Pons (tissue), 1 donor: ENCODE measurements at places on chromosomes 16 and 17.
A peak's percentile ranks its signal among the peaks of the same experiment; 100 is the strongest.

GRCh38 chr17:27793168-27793905 lies 7.0 kb downstream of the NOS2 start:
- DNase-seq: no peak

GRCh38 chr16:619476-620100 lies 11.2 kb upstream of the WFIKKN1 start:
- DNase-seq: no peak

GRCh38 chr16:30775392-30776188 lies 11.4 kb downstream of the ZNF629 start:
- peak; percentile 76 for DNase-seq

DNA sequence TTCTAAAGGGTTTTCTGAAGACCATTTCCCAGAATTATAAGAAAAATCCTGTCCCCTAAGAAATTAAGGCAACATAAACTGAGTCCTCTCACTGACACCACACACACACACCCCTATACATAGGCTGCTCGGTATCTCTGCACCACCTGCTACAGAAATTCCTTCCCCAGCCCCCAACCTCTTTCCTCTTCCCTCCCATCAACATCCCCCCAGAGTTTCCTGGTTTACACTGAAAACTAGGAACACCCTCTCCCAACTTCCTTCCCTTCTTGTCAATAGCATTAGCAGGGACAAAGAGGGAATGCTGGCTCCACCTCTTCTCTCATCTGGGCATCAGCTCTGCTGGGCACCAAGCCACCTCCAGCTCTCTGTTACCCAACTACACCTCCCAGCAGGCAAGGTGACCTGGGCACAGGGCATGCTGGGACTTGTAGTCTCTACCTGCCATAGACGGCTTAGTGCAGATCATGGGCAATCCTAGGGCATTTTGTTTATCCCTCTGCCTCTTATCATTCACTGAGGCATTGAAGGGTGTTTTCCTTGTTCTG lies 15.7 kb downstream of the CAVIN1 start:
- DNase-seq: peak; percentile 92

DNA sequence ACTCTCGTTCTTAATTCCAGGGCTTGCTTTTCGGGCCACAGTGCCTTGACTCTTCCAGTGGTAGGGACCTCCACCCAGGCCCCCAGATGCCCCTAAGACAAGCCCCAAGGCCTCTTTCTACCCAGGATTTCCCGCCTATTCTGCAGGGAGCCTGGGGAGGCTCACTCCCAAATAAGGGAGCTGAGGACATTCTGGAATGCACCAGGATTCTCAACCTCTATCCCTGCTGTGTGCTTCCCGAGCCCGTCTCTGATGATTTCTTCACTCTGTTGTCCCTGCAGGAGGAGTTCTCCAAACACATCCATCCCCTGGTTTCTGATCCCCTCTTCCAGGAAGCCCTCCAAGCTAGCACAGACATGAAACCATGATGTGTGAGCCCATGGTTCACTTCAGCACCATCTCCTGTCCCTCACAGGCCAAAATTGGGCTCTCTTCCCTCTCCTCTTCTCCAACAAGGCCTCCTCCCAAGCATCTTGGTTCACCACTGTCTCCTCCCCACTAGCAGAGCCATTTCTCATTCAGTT lies 255.9 kb downstream of the KATNIP start:
- DNase-seq: no peak

DNA sequence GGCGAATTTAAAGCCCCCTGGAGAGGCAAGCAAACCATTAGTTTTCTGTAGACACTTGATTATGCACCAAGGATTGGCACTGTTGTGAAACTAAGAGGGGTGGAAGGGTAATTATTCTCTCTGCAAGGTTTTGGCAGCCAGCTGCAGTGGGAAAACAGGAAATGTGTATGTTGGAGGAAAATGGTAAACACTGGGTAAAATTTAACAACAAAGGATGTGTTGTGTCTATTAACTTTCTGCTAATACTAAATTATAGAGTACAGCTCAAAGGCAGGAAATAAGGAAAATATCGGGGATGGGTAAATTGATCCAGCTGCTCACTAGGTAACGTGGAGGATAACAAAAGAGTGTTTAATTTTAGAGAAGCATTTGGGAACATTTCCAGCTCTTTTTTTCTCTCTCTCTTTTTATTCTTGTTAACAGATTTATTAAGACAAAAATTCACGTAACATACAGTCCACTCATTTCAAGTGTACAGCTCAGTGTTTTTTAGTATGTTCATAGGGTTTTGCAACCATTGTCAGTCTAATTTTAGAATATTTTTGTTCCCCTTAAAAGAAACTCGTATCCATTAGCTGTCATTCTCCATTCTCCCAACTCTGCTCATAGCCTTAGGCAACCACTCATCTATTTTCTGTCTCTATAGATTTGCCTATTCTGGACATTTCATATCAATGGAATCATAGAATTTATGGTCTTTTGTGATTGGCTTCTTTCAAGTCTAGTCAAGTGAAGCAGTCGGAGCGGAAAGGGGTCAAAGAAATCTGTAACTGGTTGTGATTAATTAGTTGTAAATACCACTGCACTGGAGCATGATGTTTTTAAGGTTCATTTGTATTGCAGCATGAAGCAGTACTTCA lies 41.8 kb downstream of the TANGO6 start:
- DNase-seq: no peak

DNA sequence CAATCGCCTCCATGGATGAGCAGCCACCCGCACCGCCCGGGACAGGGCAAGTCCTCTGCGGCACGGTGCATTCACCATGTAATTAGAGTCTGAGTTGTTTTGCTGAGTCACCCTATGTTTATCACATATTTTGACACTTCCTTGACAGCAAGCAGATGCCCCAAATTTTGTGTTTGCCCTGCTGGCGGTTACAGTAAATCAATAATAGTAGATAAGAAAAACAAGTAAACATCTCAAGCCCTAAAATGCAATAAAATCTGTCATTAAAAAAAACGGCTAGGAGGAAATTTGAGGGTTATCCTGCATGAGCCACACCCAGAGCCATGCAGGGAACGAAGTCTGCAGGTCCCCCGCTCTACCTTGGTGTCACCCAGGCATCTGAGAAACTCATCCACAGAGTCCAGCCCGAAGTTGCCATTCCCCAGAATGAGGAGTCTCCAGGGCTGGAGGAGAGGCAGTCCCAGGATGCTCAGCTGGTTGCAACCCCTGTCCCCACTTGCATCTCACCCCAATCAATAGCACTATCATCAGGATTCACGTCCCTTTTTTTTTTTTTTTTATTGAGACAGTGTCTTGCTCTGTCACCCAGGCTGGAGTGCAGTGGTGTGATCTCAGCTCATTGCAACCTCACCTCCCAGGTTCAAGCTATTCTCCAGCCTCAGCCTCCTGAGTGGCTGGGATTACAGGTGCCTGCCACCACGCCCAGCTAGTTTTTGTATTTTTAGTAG lies 16.5 kb upstream of the ST6GALNAC1 start:
- DNase-seq: no peak

DNA sequence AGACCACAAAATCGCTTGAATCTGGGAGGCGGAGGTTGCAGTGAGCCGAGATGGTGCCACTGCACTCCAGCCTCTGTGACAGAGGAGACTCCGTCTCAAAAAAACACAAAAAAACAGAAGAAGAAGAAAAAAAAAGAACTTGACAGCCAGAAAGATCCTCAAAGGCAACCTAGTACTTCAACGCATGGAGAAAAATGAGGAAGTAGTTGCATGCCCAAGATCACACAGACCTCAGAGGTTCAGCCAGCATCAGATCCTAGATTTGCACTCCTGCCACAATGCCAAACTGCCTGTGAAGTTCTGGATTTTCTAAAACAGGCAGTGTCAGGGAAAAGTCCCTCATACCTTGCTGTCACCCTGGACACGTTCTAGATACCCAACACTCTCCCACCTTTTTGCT lies 1.5 kb downstream of the ATPAF2 start:
- peak; percentile 53 for DNase-seq

DNA sequence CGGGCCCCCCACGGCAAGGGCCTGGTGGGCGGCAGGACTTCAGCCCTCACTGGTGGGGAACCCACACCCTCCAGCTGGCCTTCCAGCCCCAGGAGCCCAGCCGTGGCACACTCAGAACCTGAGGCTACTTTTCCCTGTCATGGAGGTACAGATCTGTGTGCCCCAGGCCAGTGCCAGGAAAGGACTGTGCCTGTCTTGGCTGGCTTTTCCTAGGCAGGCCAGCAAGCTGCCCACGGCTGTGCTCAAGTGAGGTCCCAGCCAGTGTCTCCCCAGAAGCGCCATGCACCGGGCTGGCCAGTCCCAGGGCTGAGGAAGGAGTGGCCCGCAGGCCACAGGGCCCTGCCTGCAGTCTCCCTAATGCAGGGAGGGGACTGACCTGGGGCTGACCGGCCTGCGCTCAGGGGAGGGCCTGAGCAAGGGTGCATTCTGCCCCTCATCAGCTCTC lies 16.6 kb downstream of the ENGASE start:
- DNase-seq: no peak

GRCh38 chr16:65697521-65697920 lies 575.7 kb upstream of the CDH11 start:
- no peak for DNase-seq

DNA sequence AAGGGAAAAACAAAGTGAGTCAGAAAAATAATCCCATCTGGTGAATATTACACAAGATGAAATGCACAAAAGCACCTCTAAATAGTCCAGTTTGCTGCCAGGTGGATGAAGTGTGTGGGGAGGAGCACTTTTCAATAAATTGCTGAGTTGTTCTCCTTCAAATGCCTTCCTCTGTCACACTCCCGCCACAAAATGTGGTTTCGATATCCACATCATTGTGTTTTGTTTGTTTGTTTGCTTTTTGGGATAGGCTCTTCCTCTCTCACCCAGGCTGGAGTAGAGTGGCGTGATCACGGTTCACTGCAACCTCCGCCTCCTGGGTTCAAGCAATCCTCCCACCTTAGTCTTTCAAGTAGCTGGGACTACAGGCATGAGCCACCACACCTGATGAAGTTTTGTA lies 24.6 kb upstream of the SHISA9 start:
- DNase-seq: no peak

GRCh38 chr16:56610017-56610608 lies 1.7 kb downstream of the MT2A start:
- peak; percentile 61 for DNase-seq

- DNase-seq: no peak
These were observed 100.3 kb downstream of the IRX5 start for GRCh38 chr16:55030944-55031343.

DNA sequence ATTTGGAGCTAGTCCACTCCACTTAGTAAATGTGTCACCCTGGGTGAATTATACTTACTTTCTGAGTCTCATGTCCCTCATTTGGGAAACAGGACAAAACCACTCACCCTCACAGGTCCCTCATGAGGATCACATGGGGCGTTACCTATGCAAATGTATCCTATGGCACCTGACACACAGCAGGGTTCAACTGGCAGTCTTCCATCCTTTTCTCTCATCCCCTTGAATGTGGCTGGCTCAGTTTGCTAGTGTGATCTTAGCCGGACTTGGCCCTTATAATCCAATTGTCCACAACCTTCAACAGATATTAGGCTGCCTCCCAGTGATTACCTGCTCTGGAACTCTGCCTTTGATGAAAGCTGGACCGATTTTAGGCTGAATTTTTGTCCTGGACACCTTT lies 308.8 kb downstream of the MAP2K6 start:
- DNase-seq: no peak

DNA sequence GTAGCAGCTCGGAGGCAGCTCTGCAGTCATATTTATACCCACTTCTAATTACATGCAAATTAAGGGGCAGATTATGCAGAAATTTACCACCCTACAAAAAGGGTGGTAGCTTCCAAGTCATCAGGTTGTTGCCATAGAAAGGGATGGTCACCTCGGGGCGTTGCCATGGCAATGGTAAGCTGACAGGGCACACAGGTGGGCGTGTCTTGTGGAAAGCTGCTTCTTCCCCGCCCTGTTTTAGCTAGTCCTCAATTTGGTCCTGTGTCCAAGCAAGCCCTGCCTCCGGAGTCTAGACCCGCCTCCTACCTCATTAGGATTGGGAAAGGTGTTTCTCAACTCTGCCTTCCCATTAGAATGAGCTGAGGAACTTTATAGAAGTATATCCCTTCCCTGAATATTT lies 98.7 kb downstream of the HS3ST2 start:
- no peak for DNase-seq

GRCh38 chr16:55868980-55869379 lies 6.2 kb downstream of the CES5A start:
- no peak for DNase-seq

DNA sequence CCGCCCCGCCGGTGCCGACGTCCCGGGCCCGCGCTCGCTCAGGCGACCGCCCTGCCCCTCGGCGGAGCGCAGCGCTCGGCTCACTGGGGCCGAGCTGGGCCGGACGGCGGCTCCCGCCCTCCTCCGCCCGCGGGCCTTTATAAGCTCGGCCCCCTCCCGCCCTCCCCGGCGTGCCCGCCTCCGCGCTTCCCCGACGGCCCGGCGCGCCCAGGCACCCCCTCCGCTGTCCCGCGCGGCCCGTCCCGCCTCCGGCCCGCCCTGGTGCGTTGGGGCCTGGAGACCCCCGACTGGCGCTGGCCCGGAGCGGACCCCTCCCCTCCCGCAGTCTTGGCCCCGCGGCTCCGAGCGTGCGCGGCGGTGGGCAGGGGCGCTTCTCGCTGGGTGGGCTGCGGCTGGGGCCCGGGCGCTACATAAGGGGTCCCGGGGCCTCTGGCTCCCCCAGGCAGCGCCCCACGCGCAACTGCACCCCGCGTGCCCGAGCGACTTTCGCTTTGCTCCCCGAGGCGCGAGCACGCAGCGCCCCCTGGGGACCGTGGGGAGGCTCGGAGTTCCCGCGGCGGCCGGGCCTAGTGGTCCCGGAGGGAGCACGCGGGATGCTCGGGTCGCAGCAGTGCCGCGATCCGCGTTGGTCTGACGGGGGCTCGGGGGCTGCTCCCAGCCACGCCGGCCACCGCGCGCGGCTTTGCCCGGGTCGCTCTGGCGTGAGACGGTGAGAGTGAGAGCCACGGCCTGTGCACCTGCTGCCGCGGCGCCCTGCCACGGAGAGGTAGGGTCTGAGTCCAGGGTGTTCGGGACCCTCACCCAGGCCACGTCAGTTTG lies at the start of gene PIEZO1:
Gene PIEZO1 (minus strand): TSS at position 115 of the 819 bp plus-strand sequence. CDS start 256 bp downstream, outside the sequence.
- no peak for DNase-seq

DNA sequence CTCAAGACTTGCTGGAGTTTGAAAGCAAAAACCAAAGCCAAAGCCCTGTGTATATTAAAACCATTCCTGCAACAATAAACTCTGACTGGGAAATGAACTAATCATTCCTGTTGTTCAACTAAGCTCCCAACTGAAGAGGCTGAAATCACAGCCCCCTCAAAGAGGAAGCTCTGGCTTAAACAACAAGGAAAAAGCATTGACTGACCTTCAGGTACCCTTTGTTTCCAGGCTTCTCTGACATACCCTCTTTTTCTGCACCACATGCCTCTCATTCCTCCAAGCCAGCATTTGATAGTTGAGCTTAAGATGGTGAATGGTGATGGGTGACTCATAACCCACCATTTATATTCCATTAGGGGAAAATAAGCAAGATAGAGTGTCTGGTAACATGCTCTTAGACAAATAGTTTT lies 470.9 kb upstream of the SOX9 start:
- DNase-seq: no peak

GRCh38 chr17:19896679-19897078 lies 28.9 kb upstream of the ULK2 start:
- DNase-seq: no peak

DNA sequence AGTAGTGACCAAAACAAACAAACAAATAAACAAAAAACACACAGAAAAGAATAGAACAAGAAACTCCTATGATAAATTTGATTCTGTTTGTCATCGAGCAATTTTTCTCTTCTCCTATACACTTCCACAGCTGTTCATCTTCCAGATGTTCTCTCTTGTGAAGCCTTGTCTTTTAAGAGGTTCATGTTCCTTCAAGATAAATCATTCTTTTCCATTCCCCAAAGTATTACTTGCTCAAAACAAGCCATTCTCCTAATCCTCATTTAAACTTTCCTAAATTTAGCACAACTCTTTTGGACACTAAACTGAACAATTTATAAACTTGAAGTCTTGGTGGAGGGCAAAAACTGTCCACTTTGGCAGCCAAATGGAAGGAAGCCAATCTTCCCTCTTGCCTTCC lies 103.3 kb downstream of the ABCA8 start:
- DNase-seq: no peak
